ENCODE measurements at places on chromosomes 1 and 21.

DNA sequence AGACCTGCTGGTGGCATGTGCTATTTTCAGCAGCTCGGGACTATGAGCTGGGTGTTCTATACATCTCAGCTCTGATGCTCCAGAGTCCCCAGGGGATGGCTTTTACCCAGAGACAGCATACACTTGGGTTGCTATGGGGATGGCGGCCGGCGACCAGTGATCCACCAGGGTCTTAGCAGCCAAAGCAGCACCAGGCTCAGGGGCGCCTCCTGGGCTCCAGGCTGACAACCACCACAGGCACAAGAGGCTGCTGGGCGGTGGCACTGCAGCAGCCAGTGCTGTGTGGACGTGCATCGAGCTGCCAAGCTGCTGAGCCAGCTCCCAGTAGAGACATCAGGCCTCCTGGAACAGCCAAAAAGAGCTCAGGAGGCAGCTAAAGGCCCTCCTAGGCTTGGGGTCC lies 37.6 kb upstream of the CLSTN1 start:
- no peak for DNase-seq

GRCh38 chr1:225822655-225823403 lies 12.9 kb downstream of the EPHX1 start:
- DNase-seq: no peak

DNA sequence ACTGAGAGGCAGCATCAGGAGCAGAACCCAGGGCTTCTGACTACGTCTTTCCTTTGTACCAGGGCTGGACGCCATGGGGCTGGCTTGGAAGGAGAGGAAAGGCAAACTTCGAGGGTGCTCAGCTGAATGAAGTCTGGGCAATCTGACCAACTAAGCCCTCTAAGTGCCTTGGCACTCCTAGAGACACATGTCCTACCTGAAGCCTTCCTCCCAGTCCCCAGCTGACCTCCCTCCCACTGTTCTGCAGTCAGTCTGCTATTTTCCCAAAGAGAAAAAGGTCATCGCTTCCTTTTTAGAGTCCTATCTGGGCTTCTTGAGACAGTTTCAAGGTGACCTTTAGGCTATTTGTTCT lies 5.2 kb downstream of the SLC9A1 start:
- DNase-seq: no peak

GRCh38 chr21:43758111-43758641 lies 17.9 kb downstream of the CSTB start:
- DNase-seq: no peak

- peak; percentile 48 for DNase-seq
Measured at GRCh38 chr1:51569284-51570062, 47.4 kb upstream of the OSBPL9 start.

DNA sequence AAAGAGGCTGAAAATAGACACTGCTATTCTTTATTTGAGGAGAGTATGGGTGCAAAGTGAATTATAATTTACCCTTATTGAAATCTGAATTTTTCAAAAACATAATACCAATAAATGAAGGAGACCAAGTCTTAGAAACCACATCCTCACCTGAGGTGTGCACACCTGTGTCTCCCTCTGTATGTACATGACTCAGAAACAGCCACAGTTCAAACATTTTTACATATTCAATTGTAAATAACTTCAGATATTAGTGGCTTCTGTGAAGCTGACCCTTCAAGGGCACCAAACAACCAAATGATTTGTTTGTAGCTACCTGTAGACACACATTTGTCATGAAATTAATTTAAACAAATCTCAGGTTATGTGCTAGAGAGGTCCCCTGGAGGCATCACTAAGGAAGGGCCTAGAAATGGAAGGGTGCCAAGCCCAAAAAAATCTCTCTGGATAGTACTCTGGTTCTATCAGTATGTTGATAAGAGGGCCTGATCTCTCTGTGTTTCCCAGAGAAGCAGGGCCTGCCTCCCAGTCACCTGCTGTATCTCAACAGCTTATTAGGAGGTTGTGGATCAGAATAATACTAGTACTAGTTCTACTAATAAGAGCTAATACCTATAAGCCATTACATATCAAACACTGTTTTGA lies 28.1 kb downstream of the ERI3 start:
- DNase-seq: no peak

DNA sequence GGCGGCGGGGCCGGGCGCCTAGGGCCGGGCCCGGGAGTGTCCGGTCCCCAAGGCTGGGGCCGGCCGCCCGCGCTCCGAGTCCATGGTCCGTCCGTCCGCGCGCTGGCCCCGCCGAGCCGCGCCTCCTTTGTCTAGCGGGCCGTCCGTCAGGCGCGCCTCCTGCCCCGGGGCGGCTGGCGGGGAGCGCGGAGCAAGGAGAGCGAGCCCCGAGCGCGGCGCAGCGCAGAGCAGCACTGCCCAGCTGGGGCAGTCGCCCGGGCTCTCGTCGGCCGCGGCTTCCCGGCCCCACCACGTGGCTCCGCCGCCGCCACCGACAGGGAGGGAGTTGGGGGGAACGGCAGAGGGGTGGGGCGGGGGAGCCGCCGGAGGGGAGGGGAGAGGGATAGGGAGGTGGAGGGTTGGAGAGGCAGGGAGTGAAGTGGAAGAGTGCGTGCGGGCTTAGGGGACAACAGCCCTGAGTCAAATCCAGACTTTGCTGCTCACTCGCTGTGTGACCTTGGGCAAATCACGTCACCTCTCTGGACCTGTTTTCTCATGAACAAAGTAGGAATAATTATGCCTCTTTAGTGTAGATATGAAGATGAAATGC lies at the start of gene NKAIN1:
Gene NKAIN1, minus strand, starts transcription at position 235 of the 589 bp plus-strand sequence. CDS start 340 bp downstream, outside the sequence.
- DNase-seq: no peak

Measured in stimulated activated CD8-positive, alpha-beta memory T cell treated with anti-CD3 and anti-CD28 coated beads, Interleukin-7, amount 100 ng/mL, for 48 hours (primary cell).